ENCODE measurements at places on chromosomes 5 and 9.

- DNase-seq = no peak
Observed at GRCh38 chr5:160048131-160048530, 39.2 kb downstream of the TTC1 start.

DNA sequence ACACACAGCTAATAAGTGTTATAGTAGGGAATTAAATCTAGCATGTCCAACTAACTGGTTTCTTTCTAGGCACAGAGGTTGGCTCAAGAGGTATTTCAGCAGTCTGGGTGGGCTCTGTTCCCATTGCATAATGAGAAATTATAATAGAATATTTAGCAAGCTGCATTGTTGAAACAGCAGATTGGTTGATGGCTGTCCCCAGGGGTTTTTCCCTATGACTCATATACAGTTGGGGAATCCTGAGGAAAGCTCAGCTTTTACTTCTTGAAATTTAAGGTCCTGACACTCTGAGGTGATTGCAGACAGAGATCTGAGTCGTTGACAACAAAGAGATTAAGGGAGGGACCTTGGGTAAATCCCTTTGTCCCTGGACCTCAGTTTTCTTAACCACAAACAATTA is 38.3 kb upstream of the TNFSF8 start:
- DNase-seq = peak; percentile 27

GRCh38 chr5:73955271-73955846 is 329.4 kb downstream of the ARHGEF28 start:
- DNase-seq = no peak

DNA sequence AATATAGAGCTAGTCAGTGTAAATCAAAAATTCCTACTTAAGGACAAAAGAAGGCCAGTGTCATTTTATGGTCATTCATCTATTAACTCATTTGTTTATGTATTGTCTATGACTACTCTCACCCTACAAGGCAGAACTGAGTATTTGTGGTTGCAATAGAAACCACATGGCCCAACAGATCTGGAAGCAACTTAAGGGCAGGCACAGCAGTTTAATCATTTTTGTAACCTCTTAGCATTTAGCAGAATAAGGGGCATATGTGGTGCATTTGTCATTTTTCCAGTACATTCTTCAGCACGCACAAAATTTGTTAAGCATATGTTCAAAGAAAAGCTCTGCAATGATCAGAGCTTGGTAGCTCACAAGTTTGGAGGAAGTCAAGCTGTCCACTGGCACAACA is 1.1 kb downstream of the FKBP15 start:
- DNase-seq = peak; percentile 39

GRCh38 chr5:146112476-146112875 is 7.1 kb upstream of the PLAC8L1 start:
- DNase-seq = no peak

- no peak for DNase-seq
Observed at GRCh38 chr5:157502143-157502647, 42.2 kb downstream of the NIPAL4 start.

DNA sequence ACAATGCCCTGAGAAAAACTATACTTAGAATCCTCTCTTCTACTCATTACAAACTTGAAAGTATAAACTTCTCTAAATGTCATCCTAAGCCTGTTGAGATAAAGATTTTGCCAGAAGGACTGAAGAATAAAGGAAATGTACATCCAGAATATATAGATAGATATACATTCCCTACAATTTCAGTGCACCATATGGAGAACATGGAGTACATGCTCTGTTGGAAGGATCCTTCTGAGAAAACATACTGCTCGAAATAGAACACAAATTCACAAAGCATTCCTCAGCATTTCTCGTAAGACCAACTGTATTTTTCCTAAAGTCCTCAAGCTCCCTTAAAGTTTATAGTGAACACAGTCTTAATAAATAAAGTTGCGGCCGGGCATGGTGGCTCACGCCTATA is 69.7 kb upstream of the RASA1 start:
- DNase-seq = no peak

- DNase-seq = peak; percentile 85
Observed at GRCh38 chr5:172716796-172717313, 54.1 kb downstream of the DUSP1 start.

DNA sequence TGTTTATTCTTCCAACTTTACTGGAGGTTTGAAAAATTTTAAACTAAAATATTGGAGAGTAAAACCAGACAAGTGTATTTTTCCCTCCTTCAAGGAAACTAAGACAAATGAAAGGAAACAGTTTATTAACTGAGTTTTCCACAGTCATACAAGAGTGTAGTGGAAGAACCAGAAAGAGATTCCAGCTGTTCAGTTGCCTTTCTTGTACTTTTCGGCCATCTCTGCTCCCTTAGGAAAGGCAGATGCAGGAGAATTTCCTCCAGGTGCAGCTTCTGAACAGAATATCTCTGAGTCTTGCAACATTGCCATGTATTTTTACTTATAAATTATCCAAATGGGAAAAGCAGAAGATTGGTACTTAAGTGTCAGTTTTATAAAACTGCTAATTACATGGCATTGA is 217.1 kb downstream of the MAST4 start:
- DNase-seq = no peak

DNA sequence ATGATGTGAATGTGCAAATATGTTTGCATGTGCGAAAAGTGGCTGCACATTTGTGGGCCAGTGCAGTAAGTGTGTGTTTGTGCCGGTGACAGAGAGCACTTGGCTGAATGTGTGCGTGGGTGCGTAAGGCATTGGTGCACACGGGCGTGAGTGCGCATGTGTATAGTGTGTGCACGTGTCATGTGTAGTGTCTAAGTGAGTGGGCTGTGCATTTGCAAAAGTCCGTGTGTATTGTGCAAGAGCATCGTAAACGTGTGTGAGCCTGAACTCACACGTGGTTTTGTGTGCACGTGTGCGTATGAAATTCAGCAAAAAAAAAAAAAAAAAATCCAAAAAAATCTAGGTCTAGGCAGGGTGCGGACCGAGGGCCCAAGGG is 6.5 kb upstream of the EBF1 start:
- no peak for DNase-seq

DNA sequence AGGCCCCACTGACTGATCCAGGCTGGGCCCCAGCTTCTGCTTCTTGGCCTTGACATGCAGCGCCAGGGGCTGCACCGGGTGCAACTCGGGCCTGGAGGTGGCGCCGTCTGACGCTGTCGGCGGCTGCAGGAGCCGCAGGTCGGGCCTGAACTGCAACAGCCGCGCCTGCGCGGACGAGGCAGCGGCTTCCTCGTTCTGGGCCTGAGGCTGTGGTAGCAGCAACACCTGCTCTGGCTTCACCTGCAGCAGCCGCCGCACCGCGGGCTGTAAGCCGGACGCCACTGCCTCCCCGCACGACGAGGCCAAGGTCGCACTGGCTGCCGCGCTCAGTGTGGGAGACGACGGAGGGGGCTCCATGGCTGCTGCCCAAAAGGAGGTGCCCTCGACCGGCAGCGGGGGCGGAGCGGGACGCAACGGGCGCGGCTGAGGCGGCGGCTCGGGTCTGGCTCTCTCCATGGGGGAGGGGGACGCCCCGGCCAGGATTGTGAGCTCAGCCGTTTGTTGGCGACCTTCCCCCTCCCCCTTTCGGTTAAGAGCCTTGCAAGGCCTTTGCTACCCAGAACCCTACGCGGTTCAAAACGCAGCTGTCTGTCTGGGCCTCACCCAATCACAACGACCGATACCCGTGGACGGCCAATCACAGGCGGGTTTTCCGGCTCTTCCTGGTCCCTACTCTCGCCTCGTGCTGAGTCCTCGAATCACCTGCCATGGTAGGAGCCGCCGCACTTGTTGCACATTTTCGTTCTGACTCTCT is 438 bp downstream of the SOX30 start:
- peak; percentile 87 for DNase-seq

- peak; percentile 55 for DNase-seq
Observed at GRCh38 chr5:133423618-133424282, 188.6 kb downstream of the FSTL4 start.

- DNase-seq = no peak
Observed at GRCh38 chr5:115774684-115775083, 41.8 kb downstream of the CDO1 start.

- no peak for DNase-seq
Observed at GRCh38 chr5:176770431-176770830, 39.9 kb upstream of the UNC5A start.

GRCh38 chr5:141421489-141421855 is 621 bp downstream of the PCDHGA11 start:
- no peak for DNase-seq

GRCh38 chr5:132459983-132460838 is 30.4 kb downstream of the IRF1 start:
- DNase-seq = peak; percentile 38

GRCh38 chr5:150618588-150619281 is 21.7 kb upstream of the SYNPO start:
- no peak for DNase-seq

Measured in CD4-positive, alpha-beta T cell treated with Interleukin-21 for 1 hour (primary cell).